ENCODE measurements at places on chromosomes 11 and 22. TPM values are rescaled to one million over a fixed set of nuclear protein-coding genes. Genes with fewer than 3 reads are reported as not detected.

The CCDC89 gene
- total RNA-seq, result not detected

The BRSK2 gene
- total RNA-seq, result 4.8 TPM

The C1QTNF5 gene
- not detected for total RNA-seq

The CD6 gene
- 0.10 TPM for total RNA-seq

The HEPACAM gene
- not detected for total RNA-seq

The FOLR2 gene
- not detected for total RNA-seq

The OR10A6 gene
- not detected for total RNA-seq

The GVQW3 gene
- total RNA-seq, result 0.62 TPM

The APOL5 gene
- not detected for total RNA-seq

The CTSW gene
- total RNA-seq, result 0.07 TPM
